ENCODE measurements at places on chromosomes 5 and 9. TPM values are rescaled to one million over a fixed set of nuclear protein-coding genes. Genes with fewer than 3 reads are reported as not detected.

GRCh38 chr9:109593612-109594011 lies 95.5 kb upstream of the PTPN3 start:
- no peak for DNase-seq

- no peak for DNase-seq
Measured at GRCh38 chr5:31664566-31664965, 25.6 kb downstream of the PDZD2 start.

SPINK6 gene
- total RNA-seq: not detected

- no peak for DNase-seq
Measured at GRCh38 chr9:116207371-116208111, 54.0 kb downstream of the PAPPA start.

DNA sequence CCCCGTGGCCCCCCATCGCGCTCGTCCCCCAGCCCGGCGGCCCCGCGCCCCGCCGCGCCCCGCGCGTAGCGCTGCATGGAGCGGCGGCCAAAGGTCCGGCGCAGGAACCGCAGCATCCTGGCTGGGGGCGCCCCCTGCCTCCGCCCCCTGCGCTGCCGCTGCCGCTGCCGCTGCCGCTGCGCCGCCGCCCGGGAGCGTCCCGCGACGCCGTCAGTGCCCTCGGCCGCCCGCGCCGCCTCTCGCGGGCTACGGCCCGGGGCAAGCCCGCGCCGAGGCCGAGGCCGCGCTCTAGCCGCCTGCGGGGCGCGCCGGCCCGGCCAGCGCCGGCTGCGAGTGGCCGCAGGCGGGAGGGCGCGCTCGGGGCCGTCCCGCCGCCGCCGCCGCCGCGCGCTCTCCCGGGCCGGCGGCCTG lies 523 bp downstream of the EPB41L4B start:
- no peak for DNase-seq

GRCh38 chr9:101671567-101671966 lies 66.9 kb downstream of the GRIN3A start:
- no peak for DNase-seq

DNA sequence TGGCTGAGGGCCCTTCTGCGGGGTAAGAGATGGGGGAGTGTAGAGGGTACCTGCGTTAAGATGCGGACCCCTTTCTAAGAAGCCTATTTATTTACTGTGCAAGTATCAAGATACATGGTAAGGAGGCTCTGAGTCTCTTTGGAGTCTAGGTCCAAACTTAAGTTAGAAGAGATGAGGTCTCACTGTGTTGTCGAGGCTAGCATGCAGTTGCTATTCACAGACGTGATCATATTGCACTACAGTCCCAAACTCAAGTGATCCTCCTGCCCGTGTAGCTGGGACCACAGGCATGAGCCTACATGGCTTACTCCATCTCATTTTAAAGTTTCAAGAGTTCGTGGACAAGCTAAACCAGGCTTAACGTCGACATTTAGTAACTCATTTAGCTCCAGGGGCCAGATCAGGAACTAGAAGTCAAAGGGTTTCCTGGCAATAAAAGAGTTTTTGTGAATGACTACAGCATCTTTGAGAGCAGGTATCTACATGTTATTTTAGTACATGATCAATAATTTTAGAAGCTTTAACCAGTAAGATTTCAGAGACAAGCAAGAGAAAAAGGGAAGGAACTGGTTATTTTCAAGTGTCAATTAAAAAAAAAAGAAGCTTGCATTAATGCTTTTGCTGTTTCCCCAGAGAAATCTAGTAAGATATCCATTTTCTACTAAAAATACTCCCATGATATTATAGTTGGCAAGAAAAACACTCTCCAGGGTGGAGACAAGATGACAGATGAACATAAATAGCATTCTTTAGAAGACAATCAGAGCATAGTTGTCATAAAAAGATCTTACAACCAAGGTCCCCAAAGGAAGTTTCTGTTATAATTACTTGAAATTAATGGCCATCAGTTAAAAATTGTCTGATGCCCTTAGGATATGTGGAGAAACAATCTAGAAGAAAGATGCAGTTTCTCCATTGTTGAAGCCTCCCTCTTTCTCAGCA lies 141.3 kb downstream of the SCAMP1 start:
- no peak for DNase-seq

DNA sequence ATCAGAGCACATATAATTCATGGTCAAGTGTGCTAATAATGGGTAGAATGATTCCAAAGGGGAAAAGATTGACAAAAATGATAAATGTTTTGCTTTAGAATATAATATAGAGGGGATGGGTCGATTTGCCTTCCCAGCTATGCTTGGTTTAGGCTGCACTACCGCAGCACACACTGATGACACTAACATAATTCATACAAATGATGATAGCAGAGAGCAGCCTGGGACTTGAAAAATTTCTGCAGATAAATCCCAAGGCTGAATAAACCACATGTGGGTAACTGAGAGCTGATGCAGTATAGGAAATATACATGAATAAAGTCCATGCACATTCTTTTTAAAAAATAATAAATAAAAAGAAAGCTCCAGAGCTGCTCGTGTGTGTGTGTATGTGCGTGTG lies 54.5 kb downstream of the EFNA5 start:
- no peak for DNase-seq

ADGRV1 gene
- 0.44 TPM for total RNA-seq

MEGF10 gene
- not detected for total RNA-seq

- DNase-seq: no peak
Measured at GRCh38 chr5:51376509-51376908, 6.7 kb upstream of the ISL1 start.

C5orf52 gene
- total RNA-seq: not detected

SLCO6A1 gene
- not detected for total RNA-seq

UBQLN1 gene
- total RNA-seq: 101 TPM

GRCh38 chr5:82721087-82721410 lies 356.1 kb downstream of the TMEM167A start:
- no peak for DNase-seq

- no peak for DNase-seq
Measured at GRCh38 chr5:939368-939767, 46.7 kb downstream of the TRIP13 start.

CMBL gene
- 3.7 TPM for total RNA-seq

DNA sequence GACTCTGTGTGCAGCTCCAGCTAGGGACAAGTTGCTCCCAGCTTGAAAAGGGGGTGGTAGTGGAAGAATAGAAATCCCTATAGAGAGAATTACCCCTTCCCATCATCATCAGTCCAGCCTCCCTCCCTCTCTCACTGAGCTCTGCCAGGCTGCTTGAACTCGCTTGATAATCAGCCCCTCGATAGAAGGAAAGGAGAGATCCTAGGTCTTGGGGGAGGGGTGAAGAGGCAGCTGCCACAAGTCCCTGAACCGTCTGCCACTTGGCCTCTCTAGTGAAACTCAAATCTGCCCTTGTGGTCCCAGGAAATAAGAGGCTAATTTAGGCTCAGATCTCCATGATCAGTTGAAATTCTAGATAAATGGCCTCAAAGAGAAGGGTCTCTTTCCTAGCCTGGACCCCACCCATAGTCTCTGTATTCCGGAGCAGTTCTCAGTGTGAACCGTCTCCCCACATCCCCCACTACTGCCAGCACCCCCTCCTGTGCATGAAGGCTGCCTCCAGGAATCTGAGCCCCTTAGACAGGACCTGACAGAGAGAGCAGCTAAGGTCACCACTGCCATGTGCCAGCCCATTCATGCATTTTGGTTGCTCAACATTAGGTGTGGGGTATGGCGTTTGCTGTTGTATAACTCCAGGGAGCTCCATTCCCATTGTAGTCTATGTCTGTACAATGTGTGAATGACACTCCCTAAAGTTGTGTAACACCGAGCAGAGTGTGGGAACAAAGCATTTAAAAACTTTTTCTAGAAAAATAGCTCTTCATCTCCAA lies 5.5 kb downstream of the DNAJB5 start:
- no peak for DNase-seq

DNA sequence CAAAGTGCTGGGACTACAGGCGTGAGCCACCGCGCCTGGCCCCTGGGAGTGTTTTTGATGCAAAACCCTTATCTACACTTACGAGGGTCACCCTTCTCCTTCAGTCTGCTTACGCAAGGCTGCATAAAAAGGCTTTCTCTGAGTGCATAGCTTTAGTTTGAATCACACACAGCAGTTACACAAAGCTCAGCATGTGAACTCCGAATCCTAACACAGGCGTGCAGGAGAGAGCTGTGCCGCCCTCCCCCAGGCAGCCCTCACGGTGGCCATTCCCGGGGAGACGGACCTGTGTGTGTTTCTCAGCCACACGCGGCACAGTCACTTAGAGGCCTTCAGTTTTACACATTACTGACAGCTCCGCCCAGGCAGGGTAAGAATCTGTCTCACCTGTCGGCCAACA lies 26.7 kb downstream of the EXD3 start:
- DNase-seq: no peak

DNA sequence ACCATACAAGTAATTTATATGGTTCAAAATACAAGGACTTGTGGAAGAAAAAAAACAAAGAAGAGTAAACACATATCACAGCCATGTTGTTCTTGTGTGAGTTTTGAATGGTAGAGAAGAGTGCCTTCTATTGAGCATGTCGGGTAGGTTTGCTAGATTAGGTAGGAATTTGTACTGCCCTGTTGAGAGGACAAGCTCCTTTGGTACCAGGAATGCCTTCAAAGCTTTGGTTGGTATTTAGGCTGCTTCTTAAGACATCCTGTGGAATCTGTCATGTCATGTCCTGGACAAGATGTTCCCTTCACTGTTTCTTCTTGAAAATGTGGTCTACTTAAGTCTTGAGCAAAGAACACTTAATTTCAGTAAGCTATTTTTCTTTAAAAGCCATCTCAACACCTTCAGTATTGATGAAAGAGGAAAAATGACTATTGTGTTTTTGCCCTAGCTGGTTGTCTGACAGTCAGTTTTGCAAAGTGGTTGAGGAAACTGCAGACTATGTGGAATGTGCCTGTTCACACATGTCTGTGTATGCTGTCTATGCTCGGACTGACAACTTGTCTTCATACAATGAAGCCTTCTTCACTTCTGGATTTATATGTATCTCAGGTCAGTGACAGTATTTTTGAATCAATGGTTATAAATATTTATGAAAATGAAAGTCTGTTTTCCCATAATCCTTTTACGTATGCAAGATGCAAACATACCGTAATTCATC lies 296.9 kb downstream of the ADGRV1 start:
- no peak for DNase-seq

MEIKIN gene
- total RNA-seq: 0.53 TPM

SHROOM1 gene
- 1.6 TPM for total RNA-seq

Measured in CD8-positive, alpha-beta memory T cell (primary cell).